Thyroid gland (tissue), 4 donors: ENCODE measurements at places on chromosomes 13 and 19.
A peak's percentile ranks its signal among the peaks of the same experiment; 100 is the strongest.

- H3K4me3 ChIP-seq, result no peak overlapping the region
- peak overlapping the region; percentile 75 for H3K27ac ChIP-seq
- H3K27me3 ChIP-seq, result no peaks in the 10 kb centered on the region
- no peak for DNase-seq
These were observed 10.1 kb downstream of the PAK4 start for GRCh38 chr19:39135701-39136100.

GRCh38 chr19:2944403-2944774, 382 bp downstream of the ZNF77 start:
- H3K4me3 ChIP-seq, result peak overlapping the region; percentile 97
- DNase-seq, result no peak
- H3K27ac ChIP-seq, result peak overlapping the region; percentile 47
- peaks cover 12% of the 10 kb centered on the region for H3K4me1 ChIP-seq
- no peaks in the 10 kb centered on the region for H3K36me3 ChIP-seq

DNA sequence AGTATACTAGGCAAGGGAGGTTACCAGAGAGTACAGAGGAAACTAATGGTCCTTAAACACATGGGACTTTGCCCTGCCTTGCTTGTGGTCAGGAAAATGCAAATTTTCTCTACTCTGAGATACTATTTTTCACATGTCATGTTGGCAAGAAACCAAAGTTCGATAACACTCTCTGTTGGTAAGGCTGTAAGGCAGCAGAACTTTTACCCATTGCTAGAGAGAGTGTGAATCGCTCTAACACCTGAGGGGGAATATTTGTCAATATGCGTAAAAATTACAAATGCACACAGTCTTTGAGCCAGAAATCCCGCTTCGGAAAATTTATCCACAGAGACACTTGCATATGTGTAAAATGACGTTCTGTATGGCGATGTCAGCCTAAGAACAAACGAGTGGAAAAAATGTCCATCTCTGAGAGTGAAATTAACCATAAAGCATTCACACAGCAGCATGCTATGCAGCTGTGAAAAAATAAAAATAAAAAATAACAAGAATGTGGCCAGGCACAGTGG, 9.5 kb upstream of the RFX1 start:
- DNase-seq, result no peak
- H3K4me1 ChIP-seq, result no peaks in the 10 kb centered on the region
- H3K27ac ChIP-seq, result no peak overlapping the region
- H3K36me3 ChIP-seq, result no peaks in the 10 kb centered on the region

DNA sequence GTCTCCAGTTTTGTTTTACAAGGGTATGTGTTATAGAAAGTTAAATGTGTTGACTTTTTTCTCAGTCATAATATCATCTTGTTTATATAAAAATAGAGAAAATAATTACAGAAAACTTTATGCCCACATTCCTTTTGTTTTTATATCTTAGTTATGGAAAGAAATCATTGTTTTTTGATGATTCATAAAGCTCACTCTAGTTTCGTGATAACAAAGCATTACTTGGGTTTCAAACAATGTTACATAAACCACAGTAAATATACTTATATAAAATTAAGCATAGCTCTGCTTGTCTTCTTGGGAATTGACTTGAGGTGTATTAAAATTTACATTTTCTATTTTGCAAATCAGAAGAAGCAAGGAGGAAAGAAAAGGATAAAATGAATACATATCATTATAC, 111.8 kb downstream of the SGCG start:
- H3K36me3 ChIP-seq, result no peaks in the 10 kb centered on the region
- H3K4me1 ChIP-seq, result no peaks in the 10 kb centered on the region
- DNase-seq, result no peak
- H3K27ac ChIP-seq, result no peak overlapping the region
- no peaks in the 10 kb centered on the region for H3K27me3 ChIP-seq
- H3K4me3 ChIP-seq, result no peak overlapping the region

GRCh38 chr13:107170270-107170931, 602.5 kb upstream of the ARGLU1 start:
- H3K4me1 ChIP-seq, result no peaks in the 10 kb centered on the region
- no peak overlapping the region for H3K27ac ChIP-seq
- H3K4me3 ChIP-seq, result no peak overlapping the region
- no peaks in the 10 kb centered on the region for H3K36me3 ChIP-seq
- H3K27me3 ChIP-seq, result no peaks in the 10 kb centered on the region
- DNase-seq, result no peak

DNA sequence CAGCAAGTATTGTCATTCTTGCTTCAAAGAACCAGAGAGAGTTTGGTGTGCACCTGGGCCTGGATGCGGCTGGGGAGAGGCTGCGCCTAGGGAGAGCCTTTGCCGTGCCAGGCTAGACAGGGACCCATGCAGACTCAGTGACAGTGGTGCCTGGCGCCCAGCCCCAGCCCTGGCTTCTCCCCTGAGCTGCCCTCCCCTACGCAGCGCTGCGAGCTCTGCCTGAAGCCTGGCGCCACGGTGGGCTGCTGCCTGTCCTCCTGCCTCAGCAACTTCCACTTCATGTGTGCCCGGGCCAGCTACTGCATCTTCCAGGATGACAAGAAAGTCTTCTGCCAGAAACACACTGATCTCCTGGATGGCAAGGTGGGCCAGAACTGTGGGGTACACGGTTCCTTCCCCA, 12.0 kb downstream of the KMT2B start:
- H3K4me3 ChIP-seq, result no peak overlapping the region
- peaks cover 76% of the 10 kb centered on the region for H3K36me3 ChIP-seq
- H3K27ac ChIP-seq, result no peak overlapping the region
- H3K4me1 ChIP-seq, result no peaks in the 10 kb centered on the region
- no peak for DNase-seq

DNA sequence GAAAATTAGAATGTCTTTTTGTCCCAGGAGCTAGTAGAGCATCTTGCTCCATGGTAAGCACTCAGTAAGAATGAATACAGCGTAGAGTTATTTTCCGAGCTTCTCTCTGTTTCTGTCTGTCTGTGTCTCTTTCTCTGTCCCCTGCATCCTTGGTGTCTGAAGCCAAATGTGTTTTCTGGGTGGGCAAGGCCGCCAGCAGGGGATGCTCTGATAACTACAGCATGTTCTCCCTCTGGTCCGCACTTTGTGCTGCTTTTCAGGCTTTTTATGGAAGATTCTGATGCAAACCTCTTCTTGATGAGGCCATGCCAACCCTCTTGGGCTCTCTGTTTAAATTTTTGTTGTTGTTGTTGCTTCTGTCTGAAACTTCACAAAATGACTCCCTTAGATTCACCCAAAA, 142.8 kb upstream of the UBL3 start:
- no peaks in the 10 kb centered on the region for H3K27me3 ChIP-seq
- no peak for DNase-seq
- H3K4me1 ChIP-seq, result no peaks in the 10 kb centered on the region
- no peak overlapping the region for H3K4me3 ChIP-seq

DNA sequence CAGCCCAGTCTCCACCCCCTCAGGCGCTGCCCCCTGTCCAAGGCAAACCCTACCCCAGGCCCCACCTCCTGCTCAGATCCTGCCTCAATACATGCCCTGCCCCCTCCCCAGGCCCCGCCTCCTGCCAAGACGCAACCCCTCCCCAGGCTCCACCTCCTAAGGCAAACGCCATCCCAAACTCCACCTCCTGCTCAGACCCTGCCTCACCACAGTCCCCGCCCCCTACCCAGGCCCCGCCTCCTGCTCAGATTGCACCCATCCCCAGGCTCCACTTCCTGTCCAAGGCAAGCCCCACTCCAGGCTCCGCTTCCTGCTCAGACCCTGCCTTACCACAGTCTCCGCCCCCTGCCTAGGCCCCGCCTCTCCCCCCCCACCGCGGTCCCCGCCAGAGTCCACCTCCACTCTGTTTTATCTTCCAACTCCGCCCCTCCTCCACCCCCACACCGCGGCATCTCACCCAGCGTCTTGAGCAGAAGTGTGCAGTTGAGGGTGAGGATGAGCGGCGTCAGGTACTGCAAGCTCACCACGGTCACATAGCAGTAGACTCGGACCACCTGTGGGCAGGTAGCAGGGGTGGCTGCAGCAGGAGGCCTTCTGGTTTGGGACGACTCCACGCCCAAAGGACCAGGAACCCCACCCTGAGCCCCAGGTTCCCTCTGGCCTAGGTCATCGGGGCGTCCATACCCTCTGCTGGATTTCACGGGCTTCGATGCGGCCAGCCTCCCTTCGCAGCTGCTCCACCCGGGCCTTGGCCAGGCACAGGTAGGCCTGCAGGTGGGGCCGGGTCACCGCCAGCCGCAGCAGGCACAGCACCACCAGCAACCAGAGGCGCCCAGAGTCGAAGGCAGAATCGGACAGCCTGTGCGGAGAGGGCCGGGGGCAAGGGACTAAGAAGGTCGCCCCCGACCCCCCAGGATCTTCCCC, 17.7 kb downstream of the TMEM161A start:
- H3K36me3 ChIP-seq, result peaks cover 7% of the 10 kb centered on the region
- H3K27me3 ChIP-seq, result no peaks in the 10 kb centered on the region
- no peak for DNase-seq
- H3K4me1 ChIP-seq, result no peaks in the 10 kb centered on the region

GRCh38 chr13:28316836-28317235, 178.1 kb downstream of the FLT1 start:
- no peaks in the 10 kb centered on the region for H3K36me3 ChIP-seq
- H3K4me1 ChIP-seq, result no peaks in the 10 kb centered on the region
- H3K4me3 ChIP-seq, result no peak overlapping the region
- H3K27me3 ChIP-seq, result no peaks in the 10 kb centered on the region

DNA sequence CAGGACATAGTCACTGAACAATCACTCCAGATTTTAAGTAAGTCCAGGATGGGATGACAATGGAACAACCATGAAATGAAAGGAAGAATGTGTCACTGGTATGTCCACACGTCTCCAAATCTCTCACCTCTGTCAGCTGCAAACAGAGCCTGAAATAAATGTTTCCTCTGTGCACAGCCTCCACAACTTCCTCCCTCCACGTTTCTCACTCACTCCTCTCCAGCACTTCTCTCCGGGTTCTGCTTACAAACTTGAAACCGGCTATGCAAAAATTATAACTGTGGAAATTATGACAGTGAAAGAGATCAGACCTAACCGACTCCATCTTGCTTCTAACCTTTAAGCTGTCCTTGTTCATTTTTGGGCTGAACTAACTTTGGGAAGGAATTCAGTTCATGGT, 35.0 kb upstream of the ALOX5AP start:
- H3K4me1 ChIP-seq, result peaks cover 6% of the 10 kb centered on the region
- H3K27me3 ChIP-seq, result no peaks in the 10 kb centered on the region
- no peak overlapping the region for H3K4me3 ChIP-seq
- no peak for DNase-seq
- no peak overlapping the region for H3K27ac ChIP-seq
- H3K36me3 ChIP-seq, result no peaks in the 10 kb centered on the region

GRCh38 chr13:49681842-49682435, 9.3 kb downstream of the EBPL start:
- H3K27me3 ChIP-seq, result no peaks in the 10 kb centered on the region
- no peaks in the 10 kb centered on the region for H3K36me3 ChIP-seq
- no peak overlapping the region for H3K27ac ChIP-seq
- H3K4me3 ChIP-seq, result no peak overlapping the region
- H3K4me1 ChIP-seq, result peaks cover 7% of the 10 kb centered on the region

DNA sequence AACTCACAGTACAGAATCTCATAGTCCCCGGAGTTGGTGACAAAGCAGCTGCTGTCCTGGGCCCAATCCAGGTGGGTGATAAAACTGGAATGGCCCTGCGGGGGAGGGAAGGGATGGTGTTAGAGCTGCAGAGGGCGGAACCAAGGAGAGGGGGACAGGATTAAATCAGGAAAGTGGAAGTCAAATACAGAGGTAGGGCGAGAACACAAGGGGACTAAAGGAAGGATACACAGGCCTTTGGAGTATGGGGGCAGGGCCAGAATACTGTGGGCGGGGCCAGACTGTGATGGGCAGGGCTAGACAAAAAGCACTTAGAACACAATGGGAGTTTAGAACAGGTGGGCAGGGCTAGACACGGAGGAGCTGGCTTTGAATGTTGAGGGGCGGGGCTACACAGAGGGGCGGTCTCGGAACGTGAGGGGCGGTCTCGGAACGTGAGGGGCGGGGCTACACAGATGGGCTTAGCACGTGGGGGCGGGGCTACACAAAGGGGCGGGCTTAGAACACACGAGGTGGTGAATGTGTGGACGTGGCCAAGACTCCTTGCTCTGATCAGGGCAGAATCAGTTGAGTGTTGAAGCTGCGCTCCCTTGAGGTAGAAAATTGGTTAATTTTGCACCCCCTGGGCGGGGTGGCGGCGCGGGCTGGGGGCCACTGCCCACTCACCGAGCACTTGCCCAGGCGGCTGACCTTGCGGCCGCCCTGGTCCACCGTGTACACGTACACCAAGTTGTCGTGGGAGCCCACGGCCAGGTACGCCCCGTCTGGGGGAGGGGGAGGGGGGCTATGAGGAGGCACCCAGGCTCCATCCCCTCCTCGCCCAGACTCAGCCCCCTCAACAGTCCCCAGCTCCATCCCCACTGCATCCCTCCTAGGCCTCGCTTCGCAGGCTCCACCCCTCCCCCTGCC, 14.0 kb upstream of the GPR4 start:
- H3K36me3 ChIP-seq, result peaks cover 43% of the 10 kb centered on the region
- H3K4me3 ChIP-seq, result no peak overlapping the region
- DNase-seq, result peak; percentile 49
- H3K4me1 ChIP-seq, result no peaks in the 10 kb centered on the region

- no peak overlapping the region for H3K4me3 ChIP-seq
- no peak for DNase-seq
- H3K4me1 ChIP-seq, result no peaks in the 10 kb centered on the region
- H3K27me3 ChIP-seq, result no peaks in the 10 kb centered on the region
- H3K27ac ChIP-seq, result no peak overlapping the region
These were observed 188.0 kb downstream of the TDRD3 start for GRCh38 chr13:60584976-60585375.

DNA sequence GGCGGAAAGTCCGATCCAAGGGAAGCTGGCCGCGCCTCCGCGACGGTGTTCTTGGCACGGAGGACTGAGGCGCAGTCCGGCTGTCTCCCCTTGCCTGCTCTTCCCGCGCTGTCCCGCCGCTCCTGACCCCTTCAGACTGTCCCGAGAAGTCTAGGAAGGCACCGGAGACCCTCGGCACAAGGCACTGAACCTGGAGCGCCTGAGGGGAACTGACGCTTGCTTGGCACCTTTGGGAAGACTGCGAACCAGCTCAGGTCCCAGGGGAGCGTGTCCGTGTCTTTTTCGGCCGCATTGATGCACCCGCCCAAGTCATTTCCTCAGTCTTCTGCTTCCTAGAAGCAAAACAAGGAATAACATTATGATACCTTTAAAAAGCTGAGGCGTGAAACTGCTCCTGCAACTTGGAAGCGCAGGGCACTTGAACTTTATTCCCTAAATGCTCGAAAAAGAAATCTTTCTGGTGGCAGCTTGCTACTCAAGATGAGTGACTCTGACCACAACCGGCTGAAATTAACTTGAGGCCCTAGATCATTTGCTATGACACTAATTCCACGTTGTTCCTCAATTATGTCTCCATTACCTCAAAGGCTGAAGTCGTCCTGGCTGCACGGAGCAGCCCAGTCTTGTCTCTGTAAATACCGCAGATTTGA, 735 bp upstream of the FLT1 start:
- DNase-seq, result no peak
- no peak overlapping the region for H3K27ac ChIP-seq
- peaks cover 22% of the 10 kb centered on the region for H3K27me3 ChIP-seq
- H3K36me3 ChIP-seq, result no peaks in the 10 kb centered on the region
- no peak overlapping the region for H3K4me3 ChIP-seq
